ENCODE measurements at places on chromosomes 3 and 15.
A peak's percentile ranks its signal among the peaks of the same experiment; 100 is the strongest.

DNA sequence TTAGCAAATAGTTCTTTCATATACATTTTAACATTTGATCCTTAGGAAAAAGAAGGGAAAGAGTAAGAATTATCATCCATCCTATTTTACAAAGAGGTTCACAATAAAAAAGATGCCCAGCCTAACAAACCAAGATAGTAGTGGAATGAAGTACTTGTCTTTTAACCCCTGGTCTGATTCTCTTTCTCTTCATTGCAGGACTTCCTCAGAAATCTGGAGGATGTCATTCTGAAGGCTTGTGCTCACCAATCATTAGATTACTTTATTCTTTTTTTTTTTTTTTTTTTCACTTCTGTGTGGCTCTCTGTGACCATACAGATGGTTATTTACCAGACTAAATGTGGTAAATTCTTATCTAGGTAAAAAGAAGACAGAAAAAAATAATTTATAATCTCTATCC, 7.0 kb downstream of the HDGFL3 start:
- DNase-seq = no peak

DNA sequence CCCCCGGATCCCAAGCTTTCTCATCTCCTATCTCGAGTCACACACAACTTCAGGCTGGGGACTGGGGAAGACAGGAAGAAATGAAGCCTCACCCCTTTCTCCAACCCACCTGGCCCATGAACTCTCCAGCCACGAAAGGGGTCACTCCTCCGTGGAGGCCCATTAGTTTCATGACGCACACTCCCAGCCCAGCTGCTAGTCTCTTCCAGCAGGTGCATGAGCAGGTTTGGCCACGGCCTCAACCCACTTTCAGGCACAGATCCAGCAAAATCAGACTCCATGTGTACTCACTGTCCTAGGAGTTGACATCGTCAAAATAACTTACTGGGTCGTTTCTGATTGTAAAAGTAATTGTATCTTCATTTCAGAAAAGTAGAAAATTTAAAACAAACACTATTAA, 76.6 kb downstream of the C3orf70 start:
- no peak for DNase-seq

DNA sequence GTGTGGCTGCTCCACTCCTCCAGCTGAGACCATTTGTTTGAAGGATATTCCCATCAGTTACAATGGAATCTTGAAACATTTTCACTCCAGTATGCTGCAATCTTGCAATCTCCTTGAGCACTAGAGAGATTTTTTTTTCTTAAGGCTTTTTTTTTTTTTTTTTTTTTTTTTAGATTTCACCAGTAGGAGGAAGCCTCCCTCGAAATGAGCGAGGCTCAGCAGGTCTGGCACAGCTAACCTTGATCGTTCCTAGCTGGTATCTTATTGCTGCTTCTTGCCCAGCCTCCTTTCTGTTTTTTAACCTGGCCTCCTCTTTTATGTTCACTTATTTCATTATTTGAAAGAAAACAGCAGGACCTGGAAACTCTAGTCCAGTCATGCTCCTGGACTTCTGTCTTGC, 48.1 kb downstream of the RAP2B start:
- DNase-seq = peak; percentile 22

- no peak for DNase-seq
These were observed 162.4 kb upstream of the PPP2R3A start for GRCh38 chr3:135803028-135803692.

- no peak for DNase-seq
These were observed 1.5 kb upstream of the SLC24A5 start for GRCh38 chr15:48119277-48119676.

DNA sequence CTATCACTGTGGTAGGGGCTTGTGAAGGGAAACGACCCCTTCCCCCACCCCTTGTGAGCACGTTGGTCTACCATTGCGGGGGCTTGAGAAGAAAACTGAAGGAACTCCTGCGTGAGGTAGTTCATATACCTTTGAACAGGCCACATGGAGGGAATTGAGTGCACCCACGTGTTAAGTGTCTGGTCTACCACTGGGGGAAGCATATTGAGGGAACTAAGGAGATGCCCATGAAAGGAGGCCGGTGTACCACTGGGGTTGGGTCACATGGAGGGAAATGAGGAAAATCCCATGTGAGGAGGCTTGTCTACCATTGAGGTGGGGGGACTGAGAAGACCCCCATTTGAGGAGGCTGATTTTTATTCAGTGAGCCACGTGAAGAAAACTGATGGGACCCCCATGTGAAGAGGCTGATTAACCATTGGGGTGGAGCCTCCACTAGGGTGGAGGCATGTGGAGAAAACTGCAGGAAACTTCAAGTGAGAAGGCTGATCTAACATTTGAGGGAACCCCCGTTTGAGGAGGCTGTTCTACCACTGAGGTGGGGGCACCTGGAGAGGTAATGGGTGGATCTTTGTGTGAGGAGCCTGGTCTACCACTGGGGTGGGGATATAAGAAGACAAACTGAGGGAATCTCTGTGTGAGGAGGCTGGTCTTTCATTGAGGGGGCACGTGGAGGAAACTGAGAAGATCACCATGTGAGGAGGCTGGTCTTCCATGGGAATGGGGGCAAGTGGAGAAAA, 163.2 kb downstream of the FBLN2 start:
- DNase-seq = no peak

- no peak for DNase-seq
These were observed 495.0 kb downstream of the NLGN1 start for GRCh38 chr3:173892547-173892946.

DNA sequence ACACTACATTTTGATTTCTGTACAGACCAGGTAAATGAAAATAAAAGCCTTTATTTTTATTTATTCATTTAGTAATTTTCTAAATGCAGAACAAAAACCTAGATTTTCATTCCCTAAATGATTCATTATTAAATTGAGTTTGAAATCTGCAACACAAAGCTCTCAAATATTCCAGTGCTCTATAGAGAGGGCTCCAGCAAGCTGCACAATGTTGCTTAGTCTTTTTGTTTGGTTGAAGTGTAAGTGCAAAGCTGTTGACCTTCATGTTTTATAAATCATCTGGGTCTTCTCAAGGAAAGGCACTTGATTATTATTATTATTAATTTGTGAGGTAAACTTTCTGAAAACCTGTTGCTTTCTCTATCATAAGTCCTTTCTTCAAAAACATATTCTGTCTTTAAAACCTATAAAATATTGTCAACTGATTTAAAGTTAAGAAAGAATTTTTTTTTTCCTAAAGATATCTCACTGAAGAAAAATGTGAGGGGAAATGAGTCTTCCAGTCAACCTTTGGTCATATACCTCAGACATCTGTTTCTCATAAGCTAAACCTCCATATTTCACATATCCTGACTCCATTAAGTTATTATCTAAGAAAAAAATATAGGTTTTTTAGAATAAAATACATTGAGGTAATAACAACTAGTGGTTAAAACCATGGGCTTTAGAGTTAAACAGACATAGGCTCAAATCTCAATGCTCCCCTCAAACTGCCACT, 100.7 kb downstream of the ZIC4 start:
- no peak for DNase-seq

GRCh38 chr3:15646851-15647511, 45.4 kb downstream of the BTD start:
- peak; percentile 25 for DNase-seq

GRCh38 chr3:157785102-157785826, 282.0 kb upstream of the VEPH1 start:
- DNase-seq = no peak

- DNase-seq = peak; percentile 98
These were observed 110.6 kb upstream of the MEF2A start for GRCh38 chr15:99454941-99455788.

DNA sequence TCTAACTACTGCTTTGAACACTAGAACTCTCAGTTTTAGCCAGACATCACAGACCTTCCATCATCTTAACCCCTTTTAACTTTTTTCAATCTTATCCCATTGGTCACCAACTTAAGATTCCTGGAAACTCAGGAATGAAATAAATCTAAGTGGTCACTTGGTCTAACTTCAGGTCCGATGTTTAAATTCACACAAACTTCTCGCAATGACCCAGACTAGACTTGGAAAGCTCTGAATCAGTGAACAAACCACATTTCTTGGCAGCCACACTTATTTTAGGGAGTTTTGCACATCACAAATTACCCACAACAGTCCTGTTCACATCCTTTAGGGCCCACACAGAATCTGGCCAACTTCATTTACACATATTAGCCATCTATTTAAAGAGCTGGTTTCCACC, 118.9 kb downstream of the MAGI1 start:
- no peak for DNase-seq

DNA sequence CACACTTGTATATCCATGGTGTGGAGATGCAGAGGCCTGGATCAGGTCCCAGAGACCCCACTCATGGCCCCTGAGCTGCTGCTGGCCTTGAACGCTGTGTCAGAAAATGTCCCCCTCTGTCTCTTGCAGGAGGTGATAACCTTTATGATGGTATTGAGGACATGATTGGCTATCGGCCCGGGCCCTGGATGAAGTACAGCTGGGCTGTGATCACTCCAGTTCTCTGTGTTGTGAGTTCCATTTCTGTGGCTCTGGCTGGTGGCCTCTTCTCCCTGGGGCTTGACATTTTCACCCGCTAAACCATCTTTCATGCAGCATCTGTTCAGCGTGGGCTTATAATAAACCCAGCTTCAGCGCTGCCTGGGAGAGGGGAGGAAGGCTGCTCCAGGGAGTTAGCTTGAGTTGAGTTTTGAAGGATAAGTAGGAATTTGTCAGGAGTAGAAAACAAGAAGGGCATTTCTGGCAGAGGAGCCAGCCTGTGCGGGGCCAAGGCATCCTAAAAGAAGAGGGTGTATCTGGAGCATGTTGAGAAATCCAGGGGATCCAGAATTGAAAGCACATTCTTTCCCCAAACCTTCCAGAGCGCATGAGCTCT, 61.1 kb downstream of the GRIP2 start:
- no peak for DNase-seq

DNA sequence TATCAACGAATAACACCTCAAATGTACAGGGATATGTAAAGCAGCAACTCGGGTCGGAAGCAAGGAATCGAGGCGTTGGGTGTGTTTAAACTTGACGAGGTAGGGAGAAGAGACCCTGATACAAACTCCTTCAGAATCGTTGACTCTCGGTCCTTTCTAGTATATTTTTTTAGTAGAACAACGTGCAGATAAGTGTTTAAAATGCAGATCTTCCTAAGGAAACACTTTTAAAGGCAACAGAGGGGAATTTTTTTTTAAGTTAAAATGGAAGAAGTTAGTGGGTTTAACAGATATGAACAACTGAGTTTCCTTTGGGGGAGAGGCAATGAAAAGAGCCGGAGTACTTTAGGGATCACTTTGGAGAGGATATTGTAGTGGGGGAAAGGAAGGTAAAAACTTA, 1.1 kb upstream of the KPNA4 start:
- DNase-seq = peak; percentile 29

DNA sequence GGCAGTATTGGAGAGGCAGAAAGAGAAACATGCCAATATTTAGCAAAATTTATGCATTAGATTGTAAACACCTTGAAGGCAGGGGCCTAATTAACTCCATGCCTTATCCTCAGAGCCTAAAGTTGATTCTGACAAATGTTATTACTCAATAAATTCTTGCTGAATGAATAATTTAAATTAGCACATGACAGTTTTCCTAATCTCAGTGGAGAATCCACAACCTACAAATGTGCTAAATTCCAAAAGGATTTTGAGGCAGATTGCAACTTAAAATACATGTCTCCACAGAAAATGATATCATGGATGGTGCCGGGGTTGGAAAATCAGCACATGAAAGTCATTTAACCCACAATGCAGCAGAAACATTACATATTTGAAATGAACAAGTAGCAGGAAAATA, 41.1 kb upstream of the NANOGP8 start:
- no peak for DNase-seq

DNA sequence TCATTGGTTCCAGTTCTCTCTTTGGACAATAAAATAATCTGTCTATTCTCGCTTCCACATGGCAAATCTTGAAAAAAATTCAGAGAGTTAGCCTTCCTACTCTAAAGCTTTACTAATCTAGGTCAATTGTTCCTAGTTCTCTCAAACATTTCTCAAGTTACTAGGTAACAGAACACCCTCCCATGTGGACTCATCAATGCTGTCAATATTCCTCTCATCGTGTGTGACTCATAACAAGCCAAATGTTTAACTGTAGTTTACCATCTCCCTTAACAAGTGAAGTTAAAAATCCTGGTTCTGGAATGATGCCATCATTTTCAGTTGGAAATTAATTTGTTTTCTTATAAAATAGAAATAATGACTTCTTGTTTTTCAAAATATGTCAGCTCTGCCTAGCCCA, 438.6 kb downstream of the ROBO1 start:
- DNase-seq = no peak

DNA sequence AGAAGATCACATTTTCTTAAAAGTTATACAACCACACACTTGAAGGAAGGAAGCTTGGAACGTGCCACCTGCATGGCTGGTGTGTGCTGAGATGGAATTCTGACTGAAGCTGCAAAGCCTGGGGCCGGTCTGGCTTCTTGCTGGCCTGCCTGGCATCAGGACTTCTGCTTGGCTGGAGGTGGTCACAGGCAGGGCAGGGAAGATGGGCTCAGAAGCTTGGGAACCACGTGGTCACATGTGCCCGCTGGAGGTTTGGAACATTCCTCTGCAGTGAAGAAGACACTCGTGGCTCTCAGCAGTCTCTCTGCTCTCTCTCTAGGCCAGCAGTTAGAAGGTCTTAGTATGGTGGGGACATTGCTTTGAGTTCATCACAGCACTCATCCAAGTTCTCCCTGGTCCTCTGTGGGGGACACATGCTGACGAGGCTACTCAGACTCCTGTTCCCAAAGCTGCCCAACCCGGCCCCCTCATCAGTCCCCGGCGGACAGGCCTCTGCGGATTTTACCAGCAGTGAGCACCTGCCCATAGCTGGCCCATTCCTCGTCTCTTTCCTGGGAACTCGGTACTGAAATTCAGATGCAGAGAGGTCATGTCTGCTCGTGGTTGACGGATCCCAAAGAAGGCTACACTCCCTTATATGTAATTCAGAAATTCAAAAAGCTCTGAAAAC, 229.0 kb downstream of the ADAMTS17 start:
- no peak for DNase-seq

- DNase-seq = no peak
These were observed 41.0 kb downstream of the MCTP2 start for GRCh38 chr15:94272251-94272898.

DNA sequence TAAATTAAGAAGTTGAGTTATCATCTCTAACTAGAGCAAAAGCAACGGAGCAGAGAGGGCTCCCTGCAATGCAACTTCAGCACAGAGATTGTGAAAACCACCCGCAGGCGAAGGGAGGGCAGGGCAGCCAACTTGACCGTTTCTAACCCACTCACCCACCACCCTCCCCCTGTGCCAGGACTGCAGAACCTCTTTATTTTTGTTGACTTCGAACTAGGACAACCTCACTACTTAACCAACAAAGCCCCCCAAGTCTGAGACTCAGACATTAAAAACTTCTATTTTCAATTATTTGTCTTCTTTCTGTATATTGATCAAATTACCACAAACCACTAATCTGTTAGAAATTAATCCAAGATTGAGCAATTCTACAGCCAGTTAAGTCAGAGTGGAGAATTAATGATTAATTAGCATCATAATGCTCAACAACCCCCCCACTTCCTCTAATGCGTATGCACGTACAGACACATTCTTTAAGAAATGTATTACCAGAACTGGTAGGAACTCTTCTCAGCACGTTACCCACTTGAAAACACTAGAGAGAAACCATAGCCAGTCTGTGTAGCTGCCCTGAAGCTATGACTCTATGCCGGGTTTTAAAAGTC, 2.0 kb downstream of the MGLL start:
- peak; percentile 46 for DNase-seq

- DNase-seq = no peak
These were observed 13.1 kb downstream of the CHDH start for GRCh38 chr3:53833053-53833645.

Measured in suppressor macrophage treated with lipopolysaccharide for 1 hour (primary cell).